ENCODE measurements at places on chromosomes 3 and 15. TPM values are rescaled to one million over a fixed set of nuclear protein-coding genes. Genes with fewer than 3 reads are reported as not detected.

The MYO5C gene
- 23.7 TPM for total RNA-seq

The FBXO22 gene
- total RNA-seq, result 179 TPM

The TNNC1 gene
- total RNA-seq, result 18.7 TPM

The CRELD1 gene
- 12.0 TPM for total RNA-seq

The PPP1R14D gene
- total RNA-seq, result 0.53 TPM

The ECE2 gene
- total RNA-seq, result not detected

The MAN2C1 gene
- total RNA-seq, result 71.0 TPM

The ISLR2 gene
- total RNA-seq, result not detected

The FES gene
- total RNA-seq, result 9.5 TPM

The HCLS1 gene
- total RNA-seq, result not detected

The ATP10A gene
- total RNA-seq, result 0.36 TPM

The LYZL4 gene
- total RNA-seq, result not detected
